ENCODE measurements at places on chromosomes 16 and 17. TPM values are rescaled to one million over a fixed set of nuclear protein-coding genes. Genes with fewer than 3 reads are reported as not detected.

DNA sequence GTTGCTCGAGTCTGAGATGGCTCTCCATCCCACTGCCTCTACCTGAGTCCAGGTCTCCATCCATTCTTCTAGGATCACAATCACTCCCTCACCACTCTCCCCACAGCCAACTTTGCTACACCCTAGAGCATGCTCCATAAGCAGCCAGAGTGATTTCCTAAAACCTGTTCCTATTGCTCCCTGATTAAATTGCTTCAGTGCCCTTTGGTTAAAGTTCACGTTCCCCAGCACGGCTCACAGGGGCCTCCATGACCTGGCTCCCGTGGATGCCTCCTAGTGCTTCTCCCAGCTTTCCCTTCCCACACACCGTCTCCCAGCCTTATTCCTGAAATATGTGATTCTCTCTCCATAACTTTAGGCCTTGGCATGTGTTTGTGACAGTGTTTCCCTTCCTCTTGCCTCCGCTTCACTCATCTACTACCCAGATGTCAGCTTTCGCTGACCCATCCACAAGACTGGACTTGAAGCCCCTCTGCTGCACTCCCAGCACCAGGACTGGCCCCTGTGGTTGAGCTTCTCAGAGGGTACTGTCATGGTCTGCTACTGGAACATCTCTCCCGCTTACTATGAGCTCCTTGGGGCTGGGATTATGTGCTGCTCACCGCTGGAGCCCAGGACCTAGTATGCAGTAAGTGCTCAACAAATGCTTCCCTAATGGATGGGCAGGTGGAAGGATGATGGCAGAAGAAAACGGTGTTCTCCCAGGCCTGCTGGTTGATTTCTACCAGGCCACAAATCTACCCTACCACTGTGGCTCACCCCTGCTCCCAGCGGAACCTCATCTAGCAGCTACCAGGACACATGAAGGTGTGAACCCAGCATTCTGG lies 17.9 kb downstream of the MYO18A start:
- no peak for DNase-seq

DNA sequence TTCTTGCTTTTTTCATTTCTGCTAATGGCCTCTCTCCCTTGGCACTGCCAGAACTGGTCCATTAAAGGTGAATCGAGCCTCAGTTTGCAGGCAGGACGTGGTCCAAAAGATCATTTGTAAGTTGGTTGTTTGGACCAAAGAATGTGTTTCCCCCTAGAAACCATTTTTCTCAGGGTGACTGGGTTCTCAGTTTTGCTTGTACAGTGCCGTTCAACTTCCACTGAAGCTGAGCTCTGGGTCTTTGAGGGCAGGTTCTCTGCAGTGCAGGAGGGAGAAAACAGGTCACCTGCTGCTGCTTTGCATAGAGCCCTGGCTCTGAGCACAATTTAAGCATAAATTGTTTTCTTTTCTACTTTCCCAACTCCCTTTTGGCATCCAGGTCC lies 9.0 kb upstream of the AMZ2 start:
- DNase-seq = peak; percentile 48

- DNase-seq = no peak
Measured at GRCh38 chr17:40139566-40140058, 725 bp upstream of the CASC3 start.

The OTOA gene
- 0.07 TPM for total RNA-seq

The GPS1 gene
- total RNA-seq = 79.5 TPM

The PLXDC1 gene
- not detected for total RNA-seq

DNA sequence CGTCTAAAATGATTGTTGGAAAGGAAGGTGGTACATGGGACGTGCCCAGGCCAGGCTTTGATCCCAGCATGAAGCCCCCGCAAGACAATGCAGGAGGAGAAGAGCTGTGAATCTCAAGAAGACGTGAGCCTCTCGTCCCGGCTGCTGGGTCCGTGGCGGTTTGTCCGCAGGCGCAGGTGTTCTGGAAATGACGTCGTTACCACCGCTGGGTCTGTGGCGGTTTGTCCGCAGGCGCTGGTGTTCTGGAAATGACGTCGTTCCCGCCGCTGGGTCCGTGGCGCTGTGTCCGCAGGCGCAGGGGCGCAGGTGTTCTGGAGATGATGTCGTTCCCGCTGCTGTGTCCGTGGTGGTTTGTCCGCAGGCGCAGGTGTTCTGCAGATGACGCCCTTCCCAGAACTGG lies 14.1 kb downstream of the SPG7 start:
- no peak for DNase-seq

GRCh38 chr16:61987474-61988012 lies 48.7 kb downstream of the CDH8 start:
- no peak for DNase-seq

All from B cell (primary cell).